ENCODE measurements at places on chromosomes 12 and 14.

GRCh38 chr14:63747846-63748245 is 20.0 kb upstream of the SGPP1 start:
- H3K36me3 ChIP-seq: no peaks in the 10 kb centered on the region
- H3K4me1 ChIP-seq: no peaks in the 10 kb centered on the region
- no peak overlapping the region for H3K4me3 ChIP-seq
- H3K27me3 ChIP-seq: no peaks in the 10 kb centered on the region
- no peak overlapping the region for H3K27ac ChIP-seq
- no peak for DNase-seq

- no peak for DNase-seq
- peak overlapping the region; percentile 85 for H3K27ac ChIP-seq
- no peak overlapping the region for H3K4me3 ChIP-seq
- no peaks in the 10 kb centered on the region for H3K4me1 ChIP-seq
- H3K27me3 ChIP-seq: no peaks in the 10 kb centered on the region
Observed at GRCh38 chr12:114671066-114671442, 12.9 kb downstream of the TBX3 start.

GRCh38 chr12:51152953-51153352 is 20.0 kb downstream of the TFCP2 start:
- no peaks in the 10 kb centered on the region for H3K4me1 ChIP-seq
- no peaks in the 10 kb centered on the region for H3K36me3 ChIP-seq
- H3K27me3 ChIP-seq: no peaks in the 10 kb centered on the region
- no peak for DNase-seq

DNA sequence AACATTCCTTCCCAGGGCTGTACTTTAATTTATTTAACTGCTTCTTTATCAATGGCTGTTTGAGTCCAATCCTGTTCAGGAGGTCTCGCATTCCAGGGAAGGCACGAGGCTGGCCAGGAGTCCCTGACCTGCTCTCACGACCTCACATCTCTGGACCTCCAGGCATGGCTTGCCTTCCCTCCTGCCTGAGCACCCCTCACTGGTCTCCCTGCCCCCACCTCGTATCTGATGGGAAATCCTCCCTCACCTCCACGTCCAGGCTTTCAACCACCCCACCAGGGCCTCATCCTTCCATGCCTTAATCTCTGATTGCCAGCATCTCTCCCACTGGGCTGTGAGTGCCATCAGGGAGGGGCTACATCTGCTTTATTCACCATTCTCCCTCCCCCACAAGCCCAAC is 29.0 kb downstream of the PRKAB1 start:
- no peaks in the 10 kb centered on the region for H3K27me3 ChIP-seq
- no peaks in the 10 kb centered on the region for H3K36me3 ChIP-seq
- no peak overlapping the region for H3K4me3 ChIP-seq
- H3K4me1 ChIP-seq: no peaks in the 10 kb centered on the region
- no peak overlapping the region for H3K27ac ChIP-seq

- H3K4me1 ChIP-seq: no peaks in the 10 kb centered on the region
- DNase-seq: no peak
- H3K27ac ChIP-seq: no peak overlapping the region
- H3K27me3 ChIP-seq: no peaks in the 10 kb centered on the region
- peaks cover 4% of the 10 kb centered on the region for H3K36me3 ChIP-seq
Observed at GRCh38 chr14:30651937-30652336, 29.8 kb downstream of the SCFD1 start.

GRCh38 chr12:108120863-108121165 is 8.3 kb upstream of the WSCD2 start:
- no peaks in the 10 kb centered on the region for H3K4me1 ChIP-seq
- H3K36me3 ChIP-seq: no peaks in the 10 kb centered on the region
- no peak for DNase-seq
- H3K4me3 ChIP-seq: no peak overlapping the region
- H3K27ac ChIP-seq: no peak overlapping the region

DNA sequence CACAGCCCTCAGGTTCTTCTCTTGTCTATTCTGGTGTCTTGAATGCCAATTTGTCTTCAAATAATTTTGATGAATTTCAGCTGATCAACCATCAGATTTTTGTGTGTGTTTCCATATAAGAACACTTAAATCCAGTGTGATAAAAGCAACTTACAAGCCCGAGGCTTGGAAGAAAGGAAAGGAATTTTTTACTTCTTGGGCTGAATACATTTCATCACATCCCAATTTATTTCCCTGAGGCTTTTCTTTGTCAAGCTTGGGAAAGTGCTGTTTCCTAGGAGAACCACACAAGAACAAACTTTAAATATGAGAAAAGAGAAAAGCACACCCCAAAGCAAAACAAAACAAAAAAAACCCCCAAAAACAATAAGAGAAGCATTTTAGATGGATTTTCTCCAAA is 26.6 kb downstream of the GPRC5D start:
- no peaks in the 10 kb centered on the region for H3K4me1 ChIP-seq
- H3K27me3 ChIP-seq: no peaks in the 10 kb centered on the region
- H3K4me3 ChIP-seq: no peak overlapping the region
- no peak overlapping the region for H3K27ac ChIP-seq
- no peak for DNase-seq

GRCh38 chr14:99736603-99737371 is 52.7 kb downstream of the CYP46A1 start:
- H3K27me3 ChIP-seq: no peaks in the 10 kb centered on the region
- H3K27ac ChIP-seq: no peak overlapping the region

- no peaks in the 10 kb centered on the region for H3K4me1 ChIP-seq
- no peak for DNase-seq
- peak overlapping the region; percentile 19 for H3K4me3 ChIP-seq
- H3K27ac ChIP-seq: no peak overlapping the region
Observed at GRCh38 chr12:132946246-132946820, 9.8 kb downstream of the ZNF605 start.

GRCh38 chr12:25979059-25979458 is 20.6 kb downstream of the RASSF8 start:
- no peak for DNase-seq
- H3K27me3 ChIP-seq: no peaks in the 10 kb centered on the region
- H3K27ac ChIP-seq: no peak overlapping the region
- no peaks in the 10 kb centered on the region for H3K4me1 ChIP-seq

DNA sequence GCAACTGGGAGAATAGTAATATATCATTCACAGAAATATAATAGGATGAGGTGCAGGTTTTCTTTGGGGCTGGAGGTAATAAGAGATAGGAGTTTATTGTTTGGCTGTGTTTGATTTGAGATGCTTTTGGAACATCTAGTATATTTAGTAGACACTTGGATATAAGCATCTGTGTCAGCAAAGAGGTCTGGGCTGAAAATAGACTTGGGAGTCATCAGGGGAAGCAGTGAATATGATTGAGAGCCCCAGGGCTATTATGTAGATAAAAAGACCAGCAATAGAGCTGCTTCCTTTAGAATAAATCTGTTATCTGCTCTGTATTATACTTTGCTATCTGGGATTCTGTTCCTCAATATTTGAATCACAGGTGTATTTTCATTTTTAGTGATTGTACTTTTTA is 36.6 kb downstream of the SPATA7 start:
- peaks cover 4% of the 10 kb centered on the region for H3K36me3 ChIP-seq
- no peak overlapping the region for H3K4me3 ChIP-seq
- DNase-seq: no peak

GRCh38 chr12:66159123-66159522 is 10.7 kb downstream of the TMBIM4 start:
- no peak for DNase-seq
- no peaks in the 10 kb centered on the region for H3K4me1 ChIP-seq
- H3K27ac ChIP-seq: no peak overlapping the region
- no peaks in the 10 kb centered on the region for H3K36me3 ChIP-seq
- H3K27me3 ChIP-seq: no peaks in the 10 kb centered on the region

DNA sequence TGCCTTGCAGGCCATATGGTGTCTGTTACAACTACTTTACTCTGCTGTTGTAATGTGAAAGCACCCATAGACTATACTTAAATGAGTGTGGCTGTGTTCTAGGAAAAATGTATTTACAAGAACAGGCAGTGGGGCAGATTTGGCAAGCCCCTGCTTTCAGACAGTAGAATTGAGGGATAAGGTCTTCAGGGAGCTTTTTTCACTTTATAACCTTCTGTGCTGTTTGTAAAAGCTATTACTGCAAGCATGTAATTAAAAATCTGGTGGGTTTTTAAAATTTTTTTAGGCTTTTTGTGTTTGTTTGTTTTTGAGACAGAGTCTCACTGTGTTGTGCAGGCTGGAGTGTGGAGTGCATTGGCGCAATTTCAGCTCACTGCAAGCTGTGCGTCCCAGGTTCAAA is 73.9 kb downstream of the VEZT start:
- H3K36me3 ChIP-seq: no peaks in the 10 kb centered on the region
- no peak for DNase-seq
- H3K4me1 ChIP-seq: no peaks in the 10 kb centered on the region

DNA sequence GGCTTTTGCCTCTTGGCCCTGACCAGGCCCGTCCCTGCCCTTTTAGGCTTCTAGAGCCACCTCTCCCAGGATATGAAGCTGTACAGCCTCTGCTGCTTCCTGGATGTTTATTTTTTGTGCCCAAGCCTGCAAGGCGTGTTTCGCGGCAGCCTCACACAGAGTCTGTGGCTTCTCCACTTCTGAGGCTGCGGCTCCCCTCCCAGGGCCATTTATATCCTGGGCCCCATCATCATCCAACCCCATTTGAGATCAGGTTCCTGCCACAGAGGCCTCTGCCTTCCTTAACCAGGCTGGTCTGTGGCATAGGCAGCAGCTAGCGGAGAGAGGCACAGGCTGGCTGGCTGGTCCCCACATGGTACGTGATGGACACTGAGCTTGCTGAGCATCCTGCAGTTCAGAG is 114.1 kb upstream of the PWP1 start:
- no peak overlapping the region for H3K4me3 ChIP-seq
- H3K27ac ChIP-seq: no peak overlapping the region
- no peak for DNase-seq
- no peaks in the 10 kb centered on the region for H3K4me1 ChIP-seq
- no peaks in the 10 kb centered on the region for H3K27me3 ChIP-seq

- no peak overlapping the region for H3K4me3 ChIP-seq
- H3K36me3 ChIP-seq: no peaks in the 10 kb centered on the region
- no peak for DNase-seq
- H3K27ac ChIP-seq: no peak overlapping the region
Observed at GRCh38 chr14:50719911-50720759, 52.0 kb upstream of the SAV1 start.
